GM20000 (cell line): ENCODE measurements at places on chromosomes 3 and 15.

DNA sequence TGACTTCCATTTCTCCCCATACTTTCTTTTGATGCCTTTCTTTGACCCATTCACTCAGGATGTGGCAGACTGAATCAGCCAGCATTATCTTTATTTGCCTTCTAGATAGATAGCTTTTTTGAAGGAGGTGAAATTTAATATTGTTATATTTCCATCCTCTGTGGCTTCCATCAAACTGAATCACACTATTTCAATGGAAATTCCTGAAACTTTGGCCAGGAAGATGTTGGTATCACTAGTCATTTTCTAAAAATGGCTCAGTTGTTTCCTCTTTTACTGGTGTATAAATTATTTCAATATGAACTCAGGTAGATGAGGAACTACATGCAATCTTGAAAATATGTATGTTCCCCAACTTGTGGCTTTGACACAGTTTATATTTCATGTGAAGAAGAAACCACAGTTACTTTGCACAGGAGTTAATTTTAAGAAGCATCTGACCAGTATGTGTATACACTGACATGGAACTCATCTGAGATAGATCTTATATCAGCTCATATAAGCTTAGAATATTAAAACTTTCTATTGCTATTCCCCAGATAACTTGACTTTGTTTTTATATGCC is 248.3 kb downstream of the CGGBP1 start:
- DNase-seq = no peak

DNA sequence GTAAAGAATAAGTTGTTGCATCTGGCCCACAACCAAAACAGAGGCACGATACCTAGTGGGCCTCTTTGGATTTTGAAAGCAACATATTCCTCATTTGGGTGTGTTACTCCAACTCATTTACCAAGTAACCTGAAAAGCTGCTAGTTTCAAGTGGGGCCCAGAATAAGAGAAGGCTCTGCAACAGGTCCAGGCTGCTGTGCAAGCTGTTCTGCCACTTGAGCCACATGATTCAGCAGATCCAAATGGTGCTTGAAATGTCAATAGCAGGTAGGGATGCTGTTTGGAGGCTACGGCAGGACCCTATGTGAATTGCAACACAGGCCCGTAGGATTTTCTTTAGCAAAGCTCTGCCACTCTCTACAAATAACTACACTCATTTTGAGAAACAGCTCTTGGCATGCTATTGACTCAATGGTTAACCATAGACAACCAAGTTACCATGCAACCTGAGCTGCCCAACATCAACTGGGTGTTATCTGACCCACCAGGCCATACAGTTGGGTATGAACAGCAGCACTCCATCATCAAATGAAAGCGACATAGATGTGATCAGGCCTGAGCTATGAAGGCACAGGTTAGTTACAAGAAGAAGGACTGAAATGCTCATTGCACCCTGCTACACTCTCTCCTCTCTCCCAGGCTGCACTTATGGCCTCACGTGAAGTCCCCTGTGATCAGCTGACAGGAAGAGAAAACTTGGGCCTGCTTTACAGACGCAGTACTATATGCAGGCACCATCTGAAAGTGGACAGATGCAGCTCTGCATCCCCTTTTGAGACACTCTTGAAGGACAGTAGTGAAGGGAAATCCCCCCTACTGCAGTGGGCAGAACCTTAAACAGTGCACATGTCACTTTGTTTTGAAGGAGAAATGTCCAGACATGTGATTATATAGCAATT is 9.5 kb upstream of the MCF2L2 start:
- no peak for DNase-seq

DNA sequence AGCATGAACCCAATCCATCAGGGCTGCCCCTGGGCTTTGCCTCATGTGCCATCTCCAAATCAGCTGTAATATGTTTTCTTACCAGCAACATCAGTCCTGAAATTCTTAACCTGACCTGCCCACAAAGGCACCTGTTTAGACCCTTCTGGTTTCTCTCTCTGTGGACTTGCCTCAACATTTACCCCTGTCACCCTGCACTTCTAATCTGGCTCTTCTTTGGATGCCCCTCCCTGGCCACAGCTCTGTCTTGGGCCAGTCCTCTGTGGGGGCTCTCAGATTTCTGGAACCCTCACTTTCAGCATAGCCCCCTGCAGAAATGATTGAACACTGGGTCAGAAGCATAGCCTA is 168.7 kb upstream of the STAC start:
- no peak for DNase-seq

- DNase-seq = no peak
Measured at GRCh38 chr15:94070356-94071295, 160.7 kb upstream of the MCTP2 start.

- DNase-seq = no peak
Measured at GRCh38 chr3:25587094-25587493, 77.6 kb downstream of the TOP2B start.

DNA sequence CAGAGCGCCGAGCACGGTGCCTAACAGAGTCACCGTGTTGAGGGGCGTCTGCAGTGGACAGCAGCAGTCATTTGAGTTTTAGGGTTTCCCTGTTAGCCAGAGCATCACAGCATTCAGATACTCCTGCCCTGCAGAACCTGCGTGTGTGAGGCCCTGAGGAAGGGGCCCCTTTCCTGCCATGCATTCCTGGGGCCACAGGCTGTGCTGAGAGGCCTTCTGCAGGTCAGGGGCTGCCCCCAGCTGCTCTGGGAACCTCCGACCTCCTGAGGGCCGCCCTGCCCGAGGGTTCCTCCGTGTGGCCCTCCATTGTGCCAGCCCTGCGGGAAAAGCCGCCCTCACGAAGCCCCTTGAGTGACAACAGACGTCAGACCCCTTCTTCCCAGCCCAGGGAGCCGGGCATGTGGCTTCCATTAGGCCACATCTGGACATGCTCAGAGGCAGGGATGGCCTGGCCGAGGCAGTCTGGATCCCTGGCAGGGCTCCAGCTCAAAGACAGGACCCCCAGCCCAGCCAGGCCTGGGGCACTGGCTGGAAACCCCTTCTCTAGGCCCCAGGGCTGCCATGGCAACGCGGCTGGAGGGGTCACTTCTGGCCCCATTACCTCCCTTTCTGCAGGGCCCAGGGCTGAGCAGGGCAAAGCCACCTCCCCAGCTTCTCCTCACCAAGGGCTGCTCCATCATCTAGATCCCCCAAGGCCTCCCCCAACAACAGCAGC is 25.3 kb downstream of the FBLN2 start:
- DNase-seq = no peak

GRCh38 chr3:55445551-55445950 is 41.6 kb downstream of the WNT5A start:
- DNase-seq = no peak

DNA sequence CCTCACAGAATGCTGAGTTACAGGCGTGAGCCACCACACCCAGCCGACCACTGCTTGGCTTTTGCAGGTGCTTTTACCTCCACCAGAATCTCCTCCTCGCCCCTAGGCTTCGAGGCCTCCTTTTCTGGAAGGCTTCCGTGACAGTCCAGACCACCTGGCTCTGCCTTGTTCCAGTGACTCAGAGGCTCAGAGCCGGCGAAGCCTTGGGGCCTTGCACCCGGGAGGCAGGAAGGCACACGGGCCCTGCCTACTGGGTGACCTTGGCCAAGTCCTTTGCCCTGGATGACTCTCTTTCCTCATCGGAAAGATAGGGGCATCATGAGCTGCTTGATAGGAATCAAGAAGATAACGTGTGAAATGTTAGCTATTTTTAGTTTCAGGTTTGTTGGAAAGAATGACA is 31.3 kb upstream of the FURIN start:
- DNase-seq = no peak
